GM04504 (cell line): ENCODE measurements at places on chromosomes 5 and 9.

- no peak for DNase-seq
Observed at GRCh38 chr9:35741740-35742139, 7.3 kb downstream of the GBA2 start.

DNA sequence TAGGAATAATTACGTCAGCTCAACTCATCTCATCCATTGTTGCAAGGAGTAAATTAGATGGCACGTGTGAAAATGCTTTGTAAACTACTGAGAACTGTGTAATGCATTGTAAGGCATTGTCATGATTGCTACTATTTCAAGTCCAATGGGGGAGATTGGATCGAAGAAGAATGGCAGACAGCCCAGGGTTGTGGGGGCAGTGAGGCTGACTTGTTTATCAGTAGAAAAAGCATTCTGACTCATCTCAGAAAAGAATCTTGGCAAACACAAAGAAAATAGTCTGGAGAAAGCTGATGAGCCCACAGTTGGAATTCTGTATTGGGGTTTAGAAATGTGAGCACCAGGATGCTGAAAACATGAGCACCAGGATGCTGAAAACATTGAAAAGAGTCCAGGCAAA is 28.0 kb upstream of the DAP start:
- peak; percentile 63 for DNase-seq

GRCh38 chr5:157182143-157182757 is 1.6 kb downstream of the ITK start:
- no peak for DNase-seq

DNA sequence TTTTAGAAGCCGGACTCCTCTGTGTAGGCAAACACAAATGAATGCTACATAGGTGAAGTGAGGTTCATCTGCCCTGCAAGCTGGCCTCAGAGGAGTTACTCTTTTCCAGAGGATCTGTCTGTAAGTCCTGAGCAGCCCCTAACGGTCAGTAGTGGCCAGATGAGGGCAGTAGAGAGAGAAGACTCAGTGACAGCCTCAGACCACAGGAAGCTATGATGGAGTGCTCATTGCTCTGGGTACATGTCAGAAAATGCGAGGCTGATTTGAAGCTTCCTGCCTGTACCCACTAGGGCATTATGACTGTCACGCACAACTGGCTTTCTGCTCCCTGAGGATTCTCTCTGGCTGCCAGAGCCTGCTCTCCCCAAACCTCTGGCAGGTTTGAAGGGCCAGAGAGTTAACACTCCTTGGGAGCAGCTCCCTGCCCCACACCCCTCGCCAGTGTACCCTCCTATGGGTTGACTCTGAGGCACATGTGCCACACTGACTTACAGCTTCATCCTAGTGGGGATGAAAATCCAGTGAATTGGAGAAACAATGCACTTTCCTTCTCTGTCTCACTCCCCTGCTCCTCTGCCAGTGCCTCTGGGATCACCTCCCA is 141.5 kb downstream of the GABRG2 start:
- no peak for DNase-seq

- DNase-seq = no peak
Observed at GRCh38 chr9:110742741-110743371, 74.3 kb downstream of the MUSK start.

GRCh38 chr5:22319798-22320197 is 533.3 kb downstream of the CDH12 start:
- DNase-seq = no peak

- no peak for DNase-seq
Observed at GRCh38 chr9:112006361-112007020, 109.9 kb downstream of the UGCG start.
